ENCODE measurements at places on chromosomes 12 and 14.

- DNase-seq, result peak; percentile 1
Measured at GRCh38 chr12:10363914-10364814, 25.7 kb downstream of the KLRK1 start.

- no peak for DNase-seq
Measured at GRCh38 chr14:31026077-31026449, at the start of gene STRN3. Gene STRN3, minus strand, starts transcription at chr14:31026379. Its CDS starts 194 bp downstream, at chr14:31026185.

- DNase-seq, result no peak
Measured at GRCh38 chr12:32402946-32403345, 3.6 kb downstream of the FGD4 start.

- no peak for DNase-seq
Measured at GRCh38 chr12:132044661-132045412, 95.1 kb downstream of the EP400 start.

DNA sequence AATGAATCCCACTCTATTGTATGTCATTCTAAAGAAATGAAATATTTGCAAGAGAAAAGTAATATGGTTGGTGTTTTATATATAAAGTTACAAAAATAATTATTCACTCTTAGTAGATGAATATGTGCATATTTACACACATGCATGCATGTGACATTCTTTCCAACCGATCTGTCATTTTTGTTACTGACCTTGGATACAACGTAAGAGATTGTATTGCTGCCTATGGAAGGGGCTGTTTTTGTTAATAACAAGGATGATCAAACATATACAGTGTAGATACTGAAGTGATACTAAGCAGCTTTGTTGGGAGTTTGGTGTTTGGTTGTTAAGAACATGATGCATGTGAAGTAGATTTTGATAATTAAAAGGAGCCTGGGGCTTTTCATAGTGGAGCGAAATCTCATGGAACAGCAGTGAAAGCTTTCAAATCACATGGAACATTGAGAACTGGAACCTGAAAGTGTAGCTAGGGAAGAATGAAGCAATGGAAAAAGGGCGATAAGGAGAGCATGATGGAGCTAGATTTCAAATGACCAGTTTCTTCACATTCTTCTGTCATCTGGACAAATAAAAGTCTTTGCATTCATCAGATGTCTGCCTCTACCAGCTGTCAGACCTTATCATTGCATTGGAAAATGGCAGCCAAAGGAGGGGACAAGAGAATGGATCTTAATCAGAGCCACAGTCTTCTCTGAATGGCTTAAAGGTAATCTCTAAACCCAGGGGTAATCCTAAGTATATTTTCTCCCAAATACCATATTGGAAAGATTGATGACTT, 10.0 kb downstream of the BORCS5 start:
- no peak for DNase-seq

DNA sequence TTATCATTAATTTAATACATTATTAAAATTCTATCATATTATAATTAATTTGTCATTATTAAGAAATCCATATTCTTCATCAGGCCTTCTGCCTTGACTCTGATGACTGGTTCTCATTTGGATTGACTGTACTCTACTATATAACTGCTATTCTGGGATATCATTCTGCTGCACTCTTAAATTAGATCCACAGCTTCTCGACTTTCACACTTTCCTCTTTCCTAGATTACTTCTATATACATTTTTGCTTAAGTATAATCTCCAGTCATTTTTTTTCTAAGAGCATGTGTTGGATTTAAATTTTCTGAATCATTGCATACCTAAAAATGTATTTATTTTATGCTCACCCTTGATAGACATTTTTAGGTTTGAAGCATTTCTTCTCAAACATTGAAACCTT, 12.4 kb downstream of the GRIP1 start:
- DNase-seq, result no peak

DNA sequence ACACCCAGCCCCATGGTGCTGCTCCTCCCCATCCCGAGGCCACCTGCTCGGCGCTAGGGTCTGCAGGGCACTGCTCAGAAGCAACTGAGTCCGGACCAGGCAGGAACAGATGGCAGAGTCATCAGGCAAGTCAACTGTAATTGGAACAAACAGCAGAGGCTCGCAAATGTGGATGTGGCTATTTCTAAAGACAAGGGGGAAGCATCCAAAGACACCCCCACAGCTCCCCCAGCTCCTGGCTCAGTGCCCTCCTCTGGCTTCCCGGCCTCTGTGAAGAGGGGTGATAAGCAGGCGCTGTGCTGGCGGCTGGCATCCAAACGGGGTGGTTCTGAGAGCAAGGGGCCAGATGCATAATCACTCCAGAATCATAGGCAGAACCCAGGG, 125.6 kb downstream of the PIWIL1 start:
- no peak for DNase-seq

DNA sequence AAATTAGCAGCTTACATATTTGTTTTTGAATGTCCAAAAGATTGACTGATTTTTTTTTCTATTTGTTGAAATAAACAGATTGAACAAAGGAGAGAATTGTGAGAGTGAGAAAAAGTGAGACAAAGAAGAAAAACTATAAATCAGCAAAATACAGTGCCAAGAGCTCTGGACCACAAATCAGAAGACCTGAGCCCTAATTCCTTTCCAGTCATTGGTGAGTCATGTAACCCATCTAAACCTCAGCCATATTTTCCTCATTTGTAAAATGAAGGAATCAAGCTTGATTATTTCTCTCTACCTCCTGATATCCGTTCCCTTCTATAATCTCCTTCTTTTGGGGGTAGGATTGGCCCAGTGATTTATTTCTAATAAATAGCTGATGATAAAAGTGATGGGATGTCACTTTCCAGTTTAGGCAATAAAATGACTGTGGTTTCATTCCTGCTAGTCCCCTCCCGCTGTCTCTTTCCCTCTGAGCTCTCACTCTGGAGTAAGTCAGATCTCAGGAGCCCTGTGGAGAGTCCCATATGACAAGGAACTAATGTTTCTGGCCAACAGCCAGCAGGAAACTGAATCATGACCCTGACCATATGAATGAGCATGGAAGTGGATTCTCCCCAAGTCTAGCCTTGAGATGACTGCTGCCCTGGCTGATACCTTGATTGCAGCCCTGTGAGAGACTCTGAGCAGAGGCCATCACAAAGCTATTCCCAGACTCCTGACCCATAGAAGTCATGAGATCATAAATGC, 218.9 kb downstream of the ACSS3 start:
- DNase-seq, result no peak

GRCh38 chr12:101564912-101565311, 29.9 kb upstream of the MYBPC1 start:
- DNase-seq, result no peak

DNA sequence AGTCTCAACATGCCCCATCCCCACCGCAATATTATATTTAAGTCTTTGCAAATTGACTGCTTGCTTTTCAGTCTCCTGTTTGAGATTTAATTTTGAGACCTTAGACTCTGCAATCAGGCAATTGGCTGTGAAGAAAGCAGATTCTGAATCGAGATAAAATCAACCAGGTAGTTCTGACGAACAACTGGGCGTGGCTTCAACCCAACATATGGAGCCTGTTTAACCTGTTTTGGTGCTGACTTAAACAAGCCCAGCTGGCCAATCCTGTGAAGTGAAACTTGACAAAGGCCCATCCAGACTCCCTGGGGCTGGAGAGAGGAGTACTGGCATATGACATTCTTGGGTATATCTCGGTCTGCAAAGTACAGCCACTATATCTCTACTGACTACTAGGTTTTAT, 9.8 kb upstream of the CIPC start:
- no peak for DNase-seq

GRCh38 chr12:6935371-6936193, 7.8 kb downstream of the ATN1 start:
- no peak for DNase-seq

- no peak for DNase-seq
Measured at GRCh38 chr12:75660805-75661404, 149.5 kb upstream of the KRR1 start.

- no peak for DNase-seq
Measured at GRCh38 chr12:21677622-21678277, 20.1 kb upstream of the LDHB start.

- no peak for DNase-seq
Measured at GRCh38 chr12:98110536-98110935, 404.9 kb upstream of the TMPO start.
